Smooth muscle cell of bladder (primary cell): ENCODE measurements at places on chromosomes 3 and 15. TPM values are rescaled to one million over a fixed set of nuclear protein-coding genes. Genes with fewer than 3 reads are reported as not detected.

Gene EFCC1
- 4.8 TPM in 1 of 2 replicates, not detected in the other for total RNA-seq

Gene RASGRF1
- under 0.01 TPM in 1 of 2 replicates, not detected in the other for total RNA-seq

Gene PIERCE2
- 1.7 and 1.8 TPM in 2 replicates for total RNA-seq

Gene ECE2
- not detected in 2 replicates for total RNA-seq

Gene UBE2Q2
- 34.4 and 46.6 TPM in 2 replicates for total RNA-seq

Gene ADPRH
- 1.7 TPM in 2 replicates for total RNA-seq

Gene TIGIT
- not detected in 2 replicates for total RNA-seq

Gene MCF2L2
- total RNA-seq = 0.14 and 0.37 TPM in 2 replicates

Gene PTH1R
- under 0.01 and 0.28 TPM in 2 replicates for total RNA-seq

Gene GOLGA8K
- 0.09 TPM in 1 of 2 replicates, not detected in the other for total RNA-seq

Gene IFT80
- 59.3 and 73.9 TPM in 2 replicates for total RNA-seq
